ENCODE measurements at places on chromosomes 6 and 20.
A peak's percentile ranks its signal among the peaks of the same experiment; 100 is the strongest.

- no peak for DNase-seq
Observed at GRCh38 chr20:53426766-53427312, 166.8 kb downstream of the ZNF217 start.

- no peak for DNase-seq
Observed at GRCh38 chr6:279341-280029, 12.8 kb upstream of the DUSP22 start.

DNA sequence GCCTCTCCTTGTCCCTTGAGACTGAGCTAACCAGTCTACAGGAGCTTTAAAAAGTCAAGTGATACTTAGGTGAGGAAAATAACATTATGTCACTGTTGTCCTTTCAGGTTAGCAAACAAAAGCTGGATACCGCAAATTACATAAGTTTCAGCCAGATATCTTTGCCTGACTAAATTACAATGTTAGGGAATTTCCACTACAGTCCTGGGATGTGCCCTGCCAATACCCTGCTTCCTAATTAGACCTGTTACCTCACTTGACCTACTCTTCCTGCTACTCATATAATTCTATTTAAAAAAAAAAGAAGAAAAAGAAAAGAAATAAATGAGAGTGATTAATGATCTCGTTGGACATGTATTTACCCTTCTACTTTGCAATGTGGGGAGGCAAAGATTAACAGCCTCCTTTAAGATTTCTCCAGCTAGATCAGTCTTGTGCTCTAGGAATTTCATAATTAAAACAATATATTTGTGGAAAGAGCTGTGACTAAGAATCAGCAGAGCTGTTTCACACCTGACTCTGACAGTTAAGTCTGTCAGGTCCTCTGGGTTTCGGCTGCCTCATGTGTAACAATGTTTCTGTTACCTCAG, 318.9 kb downstream of the HDGFL1 start:
- no peak for DNase-seq

DNA sequence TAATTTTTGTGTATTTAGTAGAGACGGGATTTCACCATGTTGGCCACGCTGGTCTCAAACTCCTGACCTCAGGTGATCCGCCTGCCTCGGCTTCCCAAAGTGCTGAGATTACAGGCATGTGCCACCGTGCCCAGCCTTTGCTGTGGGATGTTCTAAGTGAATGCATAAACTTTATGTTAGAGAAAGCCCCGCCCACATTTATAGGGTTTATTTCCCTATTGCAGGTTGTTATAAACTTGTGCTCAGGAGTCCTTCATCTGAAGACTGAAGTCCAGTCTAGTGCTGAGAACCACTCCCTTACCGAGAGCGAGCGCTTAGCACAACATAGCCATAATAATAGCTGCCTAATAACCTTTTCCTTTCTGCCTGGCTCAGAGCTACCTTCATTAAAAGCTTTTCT, 75.4 kb upstream of the ZNF217 start:
- no peak for DNase-seq

GRCh38 chr20:57695940-57696339, 13.9 kb downstream of the PMEPA1 start:
- DNase-seq: no peak

- no peak for DNase-seq
Observed at GRCh38 chr20:42836339-42836738, 353.4 kb downstream of the PTPRT start.

DNA sequence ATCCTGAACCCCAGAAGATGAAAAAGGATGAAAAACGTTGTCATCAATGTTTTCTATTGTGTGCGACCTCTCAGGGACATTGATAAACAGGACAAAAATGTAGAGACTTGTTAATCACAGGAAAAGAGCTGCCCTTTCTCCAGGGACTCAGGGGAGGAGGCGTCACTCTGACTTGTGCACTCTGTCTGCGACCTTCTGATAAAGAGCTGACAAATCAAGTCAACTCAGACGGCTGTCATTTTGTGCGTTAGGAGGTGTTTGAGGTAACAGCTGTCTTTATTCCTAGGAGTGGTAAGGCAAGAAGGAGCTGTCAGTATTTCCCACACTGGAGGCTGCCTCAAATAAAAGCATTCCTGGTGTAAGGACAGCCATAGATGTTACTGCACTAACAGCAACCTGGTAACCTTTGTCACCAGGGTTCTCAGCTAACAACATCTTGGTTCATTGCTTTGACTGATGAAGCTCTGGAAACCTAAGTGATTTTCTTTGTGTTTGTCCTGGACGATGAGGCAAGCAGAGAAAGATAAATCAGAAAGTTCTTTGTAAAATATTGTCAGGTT, 38.6 kb upstream of the NXT1 start:
- no peak for DNase-seq

GRCh38 chr6:159897603-159898002, 6.8 kb downstream of the MAS1 start:
- no peak for DNase-seq

- no peak for DNase-seq
Observed at GRCh38 chr6:121615493-121615892, 180.0 kb downstream of the GJA1 start.

DNA sequence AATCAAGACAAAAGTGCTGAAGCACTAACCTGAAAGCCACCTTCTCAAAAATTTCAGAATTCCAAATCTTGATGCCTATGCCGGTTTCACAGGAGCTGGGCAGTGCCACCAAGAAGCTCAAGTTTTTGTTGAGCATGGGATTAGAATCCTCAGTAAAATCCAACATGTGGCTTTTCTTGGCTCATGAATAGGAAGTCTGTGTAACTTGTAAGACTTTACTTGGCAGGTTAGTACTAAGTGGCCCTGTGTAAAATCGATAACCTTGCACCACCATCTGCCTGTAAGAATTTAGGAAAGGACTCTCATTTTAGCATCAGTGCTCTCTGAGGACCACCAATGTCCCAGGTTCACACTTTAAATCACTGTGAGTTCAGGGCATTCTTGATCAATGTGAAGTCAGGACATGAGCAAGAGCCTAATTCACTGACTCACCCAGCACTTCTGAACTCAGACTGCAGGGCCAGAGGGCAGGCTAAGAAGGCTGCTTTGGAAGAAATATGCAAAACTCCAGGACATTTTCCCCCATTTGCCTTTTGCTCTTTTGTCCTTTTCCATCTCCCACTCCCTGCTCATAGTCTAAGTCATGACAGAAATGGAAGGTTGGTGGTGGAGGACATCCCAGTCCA, 113.2 kb downstream of the EDN1 start:
- DNase-seq: no peak

DNA sequence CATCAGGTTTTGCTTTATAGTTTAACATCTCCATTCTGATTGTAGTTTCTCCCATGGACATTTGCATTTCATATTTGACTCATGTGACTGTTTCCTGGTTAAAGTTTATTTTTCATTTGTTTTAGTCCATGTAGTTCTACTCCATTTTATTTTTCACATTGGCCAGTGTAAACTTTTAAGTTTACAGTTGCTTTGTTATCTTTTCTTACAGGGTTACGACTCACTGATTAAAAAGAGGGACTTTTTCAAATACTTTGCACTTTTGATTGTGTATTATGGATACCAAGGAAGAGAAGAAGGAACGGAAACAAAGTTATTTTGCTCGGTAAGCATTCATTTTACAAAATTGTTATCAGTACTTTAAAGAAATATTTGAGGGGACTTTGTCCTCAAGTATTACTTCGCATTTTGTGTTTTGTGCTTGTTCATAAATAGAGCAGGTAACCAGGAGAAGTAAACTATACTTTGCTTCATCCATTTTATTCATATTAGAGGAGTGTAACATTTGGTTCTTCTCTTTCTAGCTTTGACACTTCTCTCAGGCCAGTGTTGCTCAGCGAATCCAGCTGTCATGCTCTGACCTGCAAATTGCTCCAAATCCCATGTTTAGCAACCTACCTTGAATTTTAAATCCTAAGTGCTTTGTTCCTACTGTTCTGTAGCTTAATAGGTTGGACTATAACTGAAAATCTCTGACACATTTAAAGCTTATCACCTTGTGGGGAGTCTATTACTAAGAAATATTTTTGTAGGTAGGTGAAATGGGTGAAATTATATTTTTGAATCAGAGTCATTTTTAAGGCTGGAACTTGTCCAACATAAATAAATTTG, 24.5 kb downstream of the NCOA7 start:
- no peak for DNase-seq

DNA sequence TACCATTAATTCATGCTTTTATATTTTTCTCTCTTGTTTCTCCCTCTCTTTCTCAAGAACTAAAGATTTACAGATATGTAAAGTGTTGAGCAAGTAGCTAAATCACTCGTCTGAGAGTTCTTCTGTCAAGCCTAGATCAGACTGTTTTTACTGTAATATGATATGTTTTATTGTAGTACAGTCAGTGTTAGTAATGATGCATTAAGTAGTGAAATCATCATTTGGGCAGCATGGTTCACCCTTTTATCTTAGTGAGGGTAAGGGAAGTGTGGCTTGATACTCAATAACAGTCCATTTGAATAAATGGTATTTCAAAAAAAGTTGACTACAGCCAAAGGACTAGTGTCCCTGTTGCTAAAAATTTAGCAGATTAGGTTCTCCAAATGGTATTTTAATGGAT, 9.2 kb downstream of the CYB5R4 start:
- DNase-seq: no peak

DNA sequence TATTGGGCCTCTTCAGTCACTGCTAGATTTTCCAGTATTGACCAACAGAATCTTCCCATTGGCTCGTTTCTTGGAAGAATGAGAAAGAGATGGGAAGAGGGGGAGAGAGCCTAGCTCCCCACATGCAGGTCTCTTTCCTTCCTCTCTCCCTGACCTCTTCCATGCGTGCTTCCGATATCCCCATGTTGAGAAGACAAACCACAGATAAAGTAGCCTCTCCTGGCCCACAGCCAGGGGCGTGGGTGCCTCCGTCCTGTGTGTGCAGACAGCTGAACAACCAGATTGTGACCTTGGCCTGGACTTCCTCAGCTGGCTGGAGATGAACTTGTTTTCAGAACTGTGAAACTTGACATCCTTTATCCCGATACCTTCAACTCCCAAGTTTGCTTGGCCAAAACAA, 71.0 kb downstream of the EDN3 start:
- no peak for DNase-seq

GRCh38 chr6:52512199-52512598, 64.7 kb downstream of the TRAM2 start:
- DNase-seq: no peak

GRCh38 chr6:90537723-90538258, 49.1 kb downstream of the MAP3K7 start:
- DNase-seq: peak; percentile 5

- no peak for DNase-seq
Observed at GRCh38 chr20:53658973-53659372, 65.3 kb upstream of the ZNF217 start.

- no peak for DNase-seq
Observed at GRCh38 chr6:72238021-72238420, 351.7 kb downstream of the RIMS1 start.

- no peak for DNase-seq
Observed at GRCh38 chr6:130218134-130218533, 4.6 kb downstream of the SAMD3 start.

DNA sequence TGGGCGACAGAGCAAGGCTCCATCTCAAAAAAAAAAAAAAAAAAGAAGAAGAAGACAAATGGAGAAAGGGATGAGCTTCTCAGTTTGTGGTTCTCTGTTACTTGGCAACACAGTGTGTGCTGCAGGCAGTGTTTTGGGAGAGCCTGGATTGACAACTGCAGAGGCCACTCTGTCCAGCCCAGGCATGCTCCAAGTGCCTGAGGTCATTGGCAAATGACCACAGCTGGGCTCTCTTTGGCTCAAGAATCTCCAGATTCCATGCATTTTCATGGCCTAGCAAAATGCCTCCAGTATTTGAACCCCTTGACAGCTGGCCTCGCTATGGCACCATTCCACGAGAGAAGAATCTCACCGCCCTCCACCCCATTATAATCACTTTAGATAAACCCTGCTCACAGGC, 126.2 kb downstream of the ANKRD60 start:
- no peak for DNase-seq

DNA sequence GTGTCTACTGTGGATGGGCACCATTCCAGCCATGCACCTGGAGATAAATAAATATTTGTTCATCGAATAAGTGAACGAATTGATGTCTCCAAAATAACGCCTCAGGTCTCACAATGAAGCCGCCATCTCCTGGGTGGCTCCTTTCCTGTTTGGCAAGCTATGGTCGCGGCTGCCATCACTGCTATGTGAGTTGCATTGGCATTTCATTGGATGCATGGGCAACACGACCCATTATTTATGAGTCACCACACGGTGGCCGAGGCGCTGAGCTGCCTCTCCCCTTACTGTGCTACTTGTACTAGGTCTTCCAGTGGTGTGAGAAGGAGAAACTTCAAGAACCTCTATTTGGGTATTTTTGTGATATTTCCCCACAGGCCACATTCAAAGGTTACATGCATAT, 21.3 kb upstream of the PDE10A start:
- DNase-seq: no peak

DNA sequence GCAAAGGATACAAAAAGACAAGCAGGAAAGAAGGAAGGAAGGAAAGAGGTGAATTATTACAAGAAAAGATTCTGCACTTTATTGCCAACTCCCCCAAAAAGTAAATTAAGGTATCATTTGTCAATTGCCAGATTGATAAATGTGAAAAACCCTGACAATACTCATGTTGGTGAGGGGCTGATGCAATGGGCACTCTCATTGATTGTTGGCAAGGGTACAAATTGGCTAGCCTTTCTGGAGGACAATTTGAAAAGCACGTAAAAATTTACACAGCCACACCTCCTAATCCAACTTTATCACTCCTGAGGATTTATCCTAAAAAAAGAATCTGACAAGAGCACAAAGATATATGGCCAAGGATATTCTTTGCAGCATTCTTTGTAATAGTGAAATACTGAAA, 47.7 kb downstream of the SCML4 start:
- no peak for DNase-seq

DNA sequence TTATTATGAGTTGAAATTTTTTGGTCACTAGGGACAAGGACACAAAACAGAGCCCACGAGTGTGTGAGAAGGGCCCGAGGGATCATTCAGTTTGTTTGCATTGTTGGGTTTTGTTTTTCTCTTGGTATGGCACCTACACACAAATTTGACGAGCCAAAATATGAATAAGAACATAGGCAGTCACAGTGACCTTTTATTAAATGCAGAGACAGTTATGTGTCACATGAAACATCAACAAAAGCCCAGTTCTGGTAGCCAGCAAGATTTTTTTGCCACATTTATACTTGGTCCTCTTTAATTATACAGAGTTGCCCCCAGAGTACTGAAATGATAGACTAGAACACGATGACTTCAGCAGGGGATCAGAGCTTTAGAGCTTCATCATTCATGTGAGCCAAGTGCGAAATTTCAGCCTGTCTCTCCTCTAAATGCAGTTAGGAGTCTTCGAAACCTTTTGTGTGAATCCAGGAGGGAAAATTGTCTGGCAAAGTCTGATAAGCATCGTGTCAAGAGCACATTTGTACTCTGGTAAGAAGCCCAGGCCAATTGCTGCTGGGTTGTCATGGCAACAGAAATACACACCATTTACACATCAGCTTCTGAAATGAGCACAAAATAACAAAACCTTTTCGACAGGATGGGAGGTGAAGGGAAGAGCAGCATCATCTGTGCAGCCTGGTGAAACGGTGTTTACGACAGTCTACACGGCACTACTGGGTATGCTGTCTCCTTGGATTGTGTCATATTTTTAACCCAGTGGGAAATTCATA, 79.2 kb upstream of the RIPOR2 start:
- no peak for DNase-seq

All from GM12864 (cell line).